Osteoblast (primary cell): ENCODE measurements at places on chromosomes 11 and 22. TPM values are rescaled to one million over a fixed set of nuclear protein-coding genes. Genes with fewer than 3 reads are reported as not detected.

DNA sequence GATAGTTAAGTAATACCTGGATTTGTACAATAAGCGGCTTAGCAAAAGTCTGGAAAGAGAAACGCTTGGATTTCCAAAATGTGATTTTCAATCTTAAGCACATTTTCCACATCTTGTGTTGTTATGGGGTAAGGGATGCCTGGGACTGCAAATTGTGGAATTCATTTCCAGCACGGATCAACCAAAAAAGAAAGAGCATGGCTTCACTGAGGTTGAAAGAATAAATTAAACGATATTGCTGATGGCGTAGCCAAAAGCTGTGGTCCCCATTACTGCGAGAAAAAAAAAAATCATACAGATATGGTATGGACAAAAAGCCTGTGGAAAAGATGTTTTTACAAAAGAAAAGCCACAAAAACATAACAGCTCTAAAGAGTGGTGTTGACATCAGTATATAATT is 26.0 kb upstream of the ALX4 start:
- no peaks in the 10 kb centered on the region for H3K4me1 ChIP-seq
- peaks cover 59% of the 10 kb centered on the region for H3K27me3 ChIP-seq
- no peak for DNase-seq
- H3K36me3 ChIP-seq = no peaks in the 10 kb centered on the region
- H3K4me3 ChIP-seq = no peak overlapping the region

DNA sequence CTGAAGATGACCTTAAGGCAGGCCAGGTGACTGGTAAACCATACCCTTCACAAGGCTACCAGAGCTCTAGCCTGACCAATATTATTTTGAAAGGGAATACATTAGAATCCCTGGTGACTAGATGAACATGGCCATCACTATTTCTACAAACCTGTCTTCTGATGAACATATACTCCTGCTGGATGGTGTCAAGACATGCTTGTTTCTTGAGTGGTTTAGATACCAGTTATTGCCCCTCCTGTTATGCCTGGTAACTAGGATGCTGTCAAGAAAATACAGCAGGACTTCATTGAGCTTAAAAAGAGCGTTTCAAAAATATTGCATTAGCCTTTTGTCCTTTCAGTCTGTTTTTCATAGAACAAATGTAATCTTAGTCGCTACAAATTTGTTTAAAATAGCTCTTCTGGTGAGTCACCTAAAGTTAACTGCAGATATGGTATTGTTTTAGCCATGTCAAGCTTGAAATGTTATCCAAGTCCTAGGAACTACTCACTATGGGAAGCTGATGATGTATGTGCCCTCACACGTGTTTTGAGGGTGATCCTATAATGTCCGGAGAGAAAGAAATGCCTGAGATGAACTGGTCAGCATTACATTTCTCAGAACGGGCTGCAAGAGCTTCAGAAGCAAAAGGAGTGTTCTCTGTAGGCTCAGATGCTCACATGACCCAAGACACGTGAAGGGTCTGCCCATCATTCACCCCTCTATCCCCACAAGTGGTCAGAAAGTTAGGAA is 20.6 kb downstream of the ADM start:
- no peaks in the 10 kb centered on the region for H3K27me3 ChIP-seq
- H3K36me3 ChIP-seq = no peaks in the 10 kb centered on the region
- H3K4me1 ChIP-seq = peaks cover 77% of the 10 kb centered on the region
- H3K4me3 ChIP-seq = no peak overlapping the region
- no peak for DNase-seq
- peak overlapping the region; percentile 92 for H3K27ac ChIP-seq

GRCh38 chr11:72525466-72525865 is 91.1 kb upstream of the CLPB start:
- H3K4me3 ChIP-seq = no peak overlapping the region
- peaks cover 7% of the 10 kb centered on the region for H3K4me1 ChIP-seq
- no peaks in the 10 kb centered on the region for H3K27me3 ChIP-seq
- no peaks in the 10 kb centered on the region for H3K36me3 ChIP-seq
- H3K27ac ChIP-seq = no peak overlapping the region

Gene JOSD1
- total RNA-seq = 82.2 and 86.1 TPM in 2 replicates

- no peaks in the 10 kb centered on the region for H3K4me1 ChIP-seq
- no peak for DNase-seq
- H3K4me3 ChIP-seq = no peak overlapping the region
- no peak overlapping the region for H3K27ac ChIP-seq
- H3K27me3 ChIP-seq = no peaks in the 10 kb centered on the region
These were observed 122.7 kb downstream of the FCHSD2 start for GRCh38 chr11:73019449-73019848.

Gene LIPT2
- total RNA-seq = 5.0 and 5.1 TPM in 2 replicates

GRCh38 chr11:33315822-33316221 is 58.6 kb downstream of the HIPK3 start:
- no peak overlapping the region for H3K4me3 ChIP-seq
- H3K27ac ChIP-seq = no peak overlapping the region
- H3K4me1 ChIP-seq = peaks cover 20% of the 10 kb centered on the region
- H3K36me3 ChIP-seq = no peaks in the 10 kb centered on the region

DNA sequence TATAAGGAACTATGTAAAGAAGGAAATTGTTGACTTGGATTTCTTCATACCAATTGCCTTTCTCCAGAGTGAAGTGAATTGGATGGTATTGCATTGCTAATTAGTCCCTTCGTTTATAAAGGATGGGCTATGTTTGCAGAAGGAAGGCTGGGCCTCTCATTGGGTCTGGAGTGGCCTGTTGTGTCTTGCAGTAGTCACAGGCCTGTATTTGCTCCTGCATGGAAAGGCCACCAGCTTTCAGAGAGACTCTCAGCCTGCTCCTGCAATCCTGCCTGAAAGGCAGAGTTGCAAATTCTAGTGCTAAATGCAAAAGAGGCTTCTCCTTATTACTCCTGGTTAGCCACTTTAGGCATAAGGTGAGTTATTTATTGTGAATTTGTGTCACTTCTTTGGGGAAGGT is 103.8 kb downstream of the EXT2 start:
- no peak overlapping the region for H3K27ac ChIP-seq
- H3K4me3 ChIP-seq = no peak overlapping the region
- no peaks in the 10 kb centered on the region for H3K27me3 ChIP-seq
- H3K4me1 ChIP-seq = peaks cover 5% of the 10 kb centered on the region
- DNase-seq = no peak

Gene DDTL
- total RNA-seq = 1.8 TPM in 2 replicates

Gene FXYD2
- not detected in 2 replicates for total RNA-seq

Gene TREH
- not detected in 2 replicates for total RNA-seq

GRCh38 chr11:68439355-68440065 is 21.0 kb upstream of the PPP6R3 start:
- H3K27ac ChIP-seq = no peak overlapping the region
- H3K4me3 ChIP-seq = no peak overlapping the region
- H3K4me1 ChIP-seq = peaks cover 16% of the 10 kb centered on the region
- peaks cover 6% of the 10 kb centered on the region for H3K36me3 ChIP-seq
- no peak for DNase-seq

- H3K27me3 ChIP-seq = no peaks in the 10 kb centered on the region
- DNase-seq = peak; percentile 31
- H3K4me1 ChIP-seq = peaks cover 19% of the 10 kb centered on the region
- no peaks in the 10 kb centered on the region for H3K36me3 ChIP-seq
These were observed 72.5 kb downstream of the PACS1 start for GRCh38 chr11:66142370-66143263.

DNA sequence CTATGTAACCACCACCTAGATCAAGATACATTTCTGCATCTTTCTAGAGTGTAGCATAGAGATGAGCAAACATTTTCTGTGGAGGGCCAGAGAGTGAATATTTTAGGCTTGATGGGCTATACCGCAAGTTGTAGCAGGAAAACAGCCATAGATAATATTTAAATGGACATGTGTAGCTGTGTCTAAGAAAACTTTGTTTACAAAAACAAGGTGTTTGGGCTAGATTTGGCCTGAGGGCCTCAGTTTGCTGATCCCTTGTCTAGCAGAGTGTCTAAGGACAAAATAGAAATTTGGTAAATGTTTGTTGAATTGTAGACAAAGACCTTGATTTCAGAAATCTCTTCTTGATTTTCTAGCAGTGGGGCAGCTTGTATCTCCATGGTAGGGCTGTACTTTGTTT is 36.3 kb downstream of the STIM1 start:
- no peak for DNase-seq
- H3K27ac ChIP-seq = no peak overlapping the region
- no peaks in the 10 kb centered on the region for H3K27me3 ChIP-seq
- no peak overlapping the region for H3K4me3 ChIP-seq

DNA sequence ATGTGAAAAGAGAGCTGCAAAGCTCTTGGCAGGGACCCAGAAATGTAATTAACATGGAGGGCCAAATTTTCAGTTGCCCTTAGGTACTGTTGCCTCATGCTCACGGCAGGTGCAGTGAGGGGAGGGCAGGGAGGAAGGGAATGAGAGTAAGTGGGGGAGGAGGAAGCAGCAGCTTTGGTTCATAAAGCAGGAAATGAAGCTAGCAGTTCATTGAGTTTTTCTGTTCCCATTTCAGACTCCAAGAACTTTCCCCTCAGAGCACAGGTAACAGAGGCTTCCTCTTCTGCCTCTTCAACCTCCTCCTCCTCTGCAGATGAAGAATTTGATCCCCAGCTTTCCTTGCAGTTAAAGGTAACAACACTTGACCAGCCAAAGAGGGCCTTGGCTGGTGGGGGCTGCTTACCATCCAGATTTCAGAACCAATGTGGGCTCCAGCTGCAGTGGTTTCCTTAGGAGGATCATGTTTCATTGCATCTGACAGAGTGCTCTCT is 57.9 kb upstream of the PARVA start:
- no peak overlapping the region for H3K4me3 ChIP-seq
- H3K27me3 ChIP-seq = no peaks in the 10 kb centered on the region
- peak; percentile 10 for DNase-seq
- no peak overlapping the region for H3K27ac ChIP-seq
- no peaks in the 10 kb centered on the region for H3K36me3 ChIP-seq

DNA sequence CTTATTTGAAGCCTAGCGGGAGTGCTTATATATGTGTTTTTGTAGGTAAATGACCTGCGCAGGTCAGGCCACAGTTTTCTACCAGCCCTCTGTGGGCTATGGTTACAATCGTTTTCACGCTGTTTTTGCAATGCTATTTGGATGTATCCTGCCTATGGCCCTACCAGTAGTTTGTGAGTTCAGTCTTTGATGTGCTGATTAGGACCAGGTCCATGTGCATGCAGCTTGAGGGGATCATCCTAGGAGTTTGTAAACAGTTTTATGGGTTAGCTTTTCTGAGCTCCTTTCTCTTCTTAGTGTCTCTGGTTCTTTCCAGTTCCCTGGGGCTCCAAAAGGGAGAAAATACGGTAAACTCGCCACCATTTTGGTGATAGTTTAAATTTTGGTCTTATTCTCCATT is 142.5 kb downstream of the LDLRAD3 start:
- H3K4me3 ChIP-seq = no peak overlapping the region

- H3K27me3 ChIP-seq = peaks cover 2% of the 10 kb centered on the region
- H3K4me3 ChIP-seq = no peak overlapping the region
- H3K36me3 ChIP-seq = no peaks in the 10 kb centered on the region
- no peaks in the 10 kb centered on the region for H3K4me1 ChIP-seq
- peak; percentile 6 for DNase-seq
- no peak overlapping the region for H3K27ac ChIP-seq
These were observed 498.7 kb downstream of the METTL15 start for GRCh38 chr11:28606930-28607329.

GRCh38 chr11:17979770-17980371 is 33.0 kb downstream of the SERGEF start:
- no peaks in the 10 kb centered on the region for H3K27me3 ChIP-seq
- H3K4me1 ChIP-seq = no peaks in the 10 kb centered on the region
- no peak overlapping the region for H3K4me3 ChIP-seq
- no peaks in the 10 kb centered on the region for H3K36me3 ChIP-seq
- DNase-seq = no peak

Gene PGM2L1
- 6.5 and 7.2 TPM in 2 replicates for total RNA-seq

- DNase-seq = peak; percentile 47
- peak overlapping the region; percentile 97 for H3K4me3 ChIP-seq
- H3K27ac ChIP-seq = peak overlapping the region; percentile 77
- no peaks in the 10 kb centered on the region for H3K27me3 ChIP-seq
- H3K4me1 ChIP-seq = peaks cover 12% of the 10 kb centered on the region
These were observed 744 bp upstream of the MCM5 start for GRCh38 chr22:35399114-35399677.

DNA sequence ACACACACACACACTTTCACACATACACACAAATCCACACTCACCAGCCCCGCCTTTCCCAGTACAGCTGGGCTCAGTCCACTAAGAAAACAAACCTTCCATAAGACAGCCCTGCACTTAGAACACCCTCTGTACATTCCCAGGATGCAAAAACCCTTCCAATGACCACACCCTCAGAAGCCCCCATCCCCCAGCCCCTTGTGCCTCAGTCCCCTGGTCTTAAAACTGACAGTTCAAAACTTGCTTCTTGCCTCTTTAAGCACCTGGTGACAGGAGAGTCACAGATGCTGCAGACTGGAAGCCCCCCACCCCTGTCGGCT is 23.0 kb downstream of the APLNR start:
- no peak overlapping the region for H3K27ac ChIP-seq
- no peak for DNase-seq
- peaks cover 16% of the 10 kb centered on the region for H3K4me1 ChIP-seq
- H3K4me3 ChIP-seq = no peak overlapping the region

- no peaks in the 10 kb centered on the region for H3K27me3 ChIP-seq
- no peak overlapping the region for H3K4me3 ChIP-seq
- no peaks in the 10 kb centered on the region for H3K4me1 ChIP-seq
- no peaks in the 10 kb centered on the region for H3K36me3 ChIP-seq
- H3K27ac ChIP-seq = no peak overlapping the region
These were observed 680.9 kb upstream of the ANO5 start for GRCh38 chr11:21511835-21512440.

DNA sequence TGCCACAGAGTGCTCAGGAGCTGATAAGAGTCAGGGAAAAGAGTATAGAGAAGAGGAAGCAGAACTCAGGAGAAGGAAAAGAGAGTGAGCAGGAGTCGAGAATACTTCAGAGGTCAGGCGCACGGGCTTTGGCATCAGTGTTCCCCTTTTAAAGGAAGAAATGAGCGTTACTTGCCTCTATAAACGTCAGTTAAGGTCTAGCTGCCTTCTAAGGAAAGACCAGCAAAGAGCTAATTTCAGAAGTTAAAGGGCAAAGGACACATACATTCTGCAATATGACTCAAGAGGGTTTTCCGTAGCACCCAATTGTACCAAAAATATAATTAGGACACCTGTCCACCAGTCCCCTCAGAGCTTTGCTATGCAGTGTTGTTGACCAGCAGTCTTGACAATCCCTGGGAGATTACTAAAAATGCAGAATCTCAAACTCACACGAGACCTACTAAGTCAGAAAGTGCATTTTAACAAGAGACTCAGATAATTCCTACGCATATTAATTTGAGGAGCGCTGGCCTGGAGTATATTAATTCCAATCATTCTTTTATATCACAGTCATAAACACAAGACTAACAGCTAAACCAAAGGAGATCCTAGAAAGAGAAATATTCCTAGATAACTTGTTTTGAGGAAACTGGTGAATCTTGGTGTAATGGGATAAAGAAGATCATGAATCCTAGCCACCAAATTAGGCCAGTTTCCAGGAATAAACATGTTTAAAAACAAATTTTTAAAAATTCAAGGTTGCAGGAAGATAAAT is 249.0 kb downstream of the CADM1 start:
- DNase-seq = no peak
- no peaks in the 10 kb centered on the region for H3K27me3 ChIP-seq
- H3K27ac ChIP-seq = no peak overlapping the region
- no peaks in the 10 kb centered on the region for H3K36me3 ChIP-seq

- H3K27ac ChIP-seq = no peak overlapping the region
- H3K27me3 ChIP-seq = peaks cover 13% of the 10 kb centered on the region
- DNase-seq = peak; percentile 53
These were observed 268.0 kb downstream of the CTTN start for GRCh38 chr11:70666311-70666710.
